Activated naive CD8-positive, alpha-beta T cell treated with anti-CD3 and anti-CD28 coated beads, Interleukin-2, amount 50 U/mL, for 24 hours (primary cell): ENCODE measurements at places on chromosomes 6 and 20.
A peak's percentile ranks its signal among the peaks of the same experiment; 100 is the strongest.

DNA sequence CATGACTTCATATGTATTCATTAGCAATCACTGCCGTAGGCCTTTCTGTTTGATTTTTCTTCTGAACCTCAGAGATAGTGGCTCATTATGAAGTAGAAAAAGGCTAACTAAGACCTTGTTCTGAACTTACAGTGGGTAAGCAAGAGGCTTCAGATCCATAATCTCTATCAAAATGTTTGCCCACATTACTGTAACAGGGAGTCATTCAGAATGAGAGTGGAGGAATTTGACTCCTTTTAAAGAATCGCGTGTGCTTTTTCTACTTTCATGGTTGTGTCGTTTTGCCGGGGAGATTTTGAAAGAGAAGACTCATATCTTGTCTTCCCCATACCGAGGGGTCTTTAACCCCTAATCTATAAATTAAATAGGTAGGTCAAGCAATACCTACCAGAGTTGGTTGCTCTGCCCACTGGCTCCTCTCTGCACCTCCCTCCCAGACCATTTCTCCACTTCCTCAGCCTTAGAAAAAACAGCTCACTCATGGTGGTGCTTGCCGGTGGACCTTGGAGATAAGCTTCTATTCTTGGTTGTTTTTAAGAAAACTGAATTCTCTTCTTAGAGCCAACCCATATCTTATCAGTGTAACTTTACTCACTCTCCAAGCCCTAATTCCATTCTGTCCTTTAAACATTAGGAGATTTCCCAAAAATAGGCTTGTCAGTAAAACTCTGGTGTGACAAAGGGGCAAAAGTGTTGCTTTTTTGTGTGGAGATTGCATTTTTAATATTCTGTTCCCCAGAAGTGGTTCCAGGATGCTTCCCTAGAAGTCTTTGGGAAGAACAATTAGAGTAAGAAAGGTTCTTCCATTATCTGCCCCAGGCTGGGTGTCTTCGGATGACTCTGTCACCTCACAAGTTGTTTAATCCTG lies 56.6 kb downstream of the E2F3 start:
- no peak for DNase-seq

GRCh38 chr20:17502105-17502504 lies 29.1 kb downstream of the BFSP1 start:
- DNase-seq: no peak

- DNase-seq: peak; percentile 42
Measured at GRCh38 chr20:44642203-44643153, 9.0 kb downstream of the ADA start.

DNA sequence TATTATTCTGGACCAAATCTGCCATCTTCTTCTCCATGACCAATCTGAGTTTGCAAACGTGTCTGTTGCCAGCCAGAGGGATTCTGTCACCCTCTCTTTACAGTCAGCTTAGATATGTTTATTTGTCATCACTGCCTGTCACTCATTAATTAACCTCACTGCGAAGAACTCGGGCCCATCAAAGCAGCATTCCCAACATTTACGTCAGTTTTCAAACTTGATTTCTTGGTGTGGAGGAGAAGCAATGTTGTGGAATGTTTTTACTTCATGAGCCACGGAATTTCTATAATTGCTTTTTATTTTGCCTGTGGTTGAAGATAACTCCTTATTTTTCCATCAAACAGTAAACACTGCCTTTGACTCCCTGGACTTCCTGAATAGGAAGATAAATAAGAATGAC lies 91.8 kb upstream of the CNKSR3 start:
- DNase-seq: no peak

GRCh38 chr6:90266905-90267621 lies 29.6 kb downstream of the BACH2 start:
- DNase-seq: no peak

DNA sequence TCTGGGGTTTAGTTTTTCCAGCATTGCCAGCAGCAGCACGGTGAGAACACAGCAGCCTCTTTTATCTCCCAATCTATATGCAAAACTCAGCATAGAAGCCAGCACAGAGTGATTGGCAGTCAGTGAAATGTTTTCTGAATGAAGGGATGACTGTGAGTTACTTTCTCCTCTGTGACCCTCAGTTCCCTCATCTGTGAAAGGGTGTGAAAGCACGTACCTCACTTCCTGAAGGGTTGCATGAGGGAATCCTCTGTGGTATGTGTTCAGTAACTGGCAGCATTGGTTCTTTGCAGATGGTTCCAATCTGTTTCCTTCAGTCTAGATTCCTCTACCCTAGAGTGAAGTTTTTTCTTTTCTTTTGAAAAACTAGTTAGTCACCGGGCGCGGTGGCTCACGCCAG lies 40.0 kb downstream of the EFCAB8 start:
- no peak for DNase-seq

DNA sequence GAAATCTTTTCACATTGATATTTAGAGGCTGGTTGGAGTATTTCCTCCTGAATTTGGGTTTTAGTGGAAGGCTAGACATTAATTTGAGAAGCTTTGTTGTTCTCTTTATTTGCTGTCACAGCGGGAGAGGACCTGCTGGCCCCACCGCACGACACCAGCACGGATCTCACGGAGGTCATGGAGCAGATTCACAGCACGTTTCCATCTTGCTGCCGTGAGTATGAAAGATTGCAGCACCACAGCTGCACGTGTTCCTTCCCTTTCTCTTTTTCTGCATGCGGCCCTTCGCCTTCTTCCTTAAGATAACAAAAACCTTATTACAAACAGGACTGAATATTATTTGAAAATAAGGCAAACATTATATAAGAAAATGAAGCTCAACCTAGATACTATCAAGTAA lies 555.5 kb downstream of the UTRN start:
- no peak for DNase-seq

DNA sequence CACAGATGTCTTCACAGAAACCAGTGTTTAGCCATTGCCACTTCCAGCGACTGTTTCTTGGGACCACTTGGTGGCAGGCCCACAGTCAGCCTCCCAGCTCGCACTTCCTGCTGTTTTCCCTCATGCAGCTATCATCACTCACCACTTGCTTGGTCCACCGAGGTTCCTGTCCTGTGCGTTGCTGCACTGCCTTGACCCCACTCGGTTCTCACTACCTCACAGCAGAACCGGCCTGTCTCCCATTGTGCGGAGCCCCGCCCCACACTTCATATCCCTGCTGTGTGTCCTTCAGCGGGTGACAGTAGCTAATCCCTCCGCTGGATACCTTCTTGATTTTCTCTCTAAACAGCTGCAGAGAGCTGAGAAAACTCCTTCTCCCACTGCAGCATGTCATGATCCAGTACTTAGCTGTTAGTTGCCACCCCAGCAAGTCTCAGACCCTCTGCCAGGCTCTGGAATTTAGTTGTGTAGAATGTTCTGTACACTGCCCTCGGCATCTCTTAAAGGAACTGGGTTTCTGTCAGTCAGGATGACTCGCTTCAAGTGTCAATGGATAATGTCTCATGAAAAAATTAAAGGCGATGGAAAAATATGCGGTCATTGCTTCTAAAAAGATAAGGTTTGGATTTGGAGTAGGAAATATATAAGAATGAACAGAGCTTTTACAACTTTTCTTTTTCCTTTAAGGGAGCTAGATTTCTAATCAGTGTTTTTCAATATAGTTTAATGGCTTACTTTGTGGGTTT lies 208.0 kb downstream of the FARS2 start:
- no peak for DNase-seq

DNA sequence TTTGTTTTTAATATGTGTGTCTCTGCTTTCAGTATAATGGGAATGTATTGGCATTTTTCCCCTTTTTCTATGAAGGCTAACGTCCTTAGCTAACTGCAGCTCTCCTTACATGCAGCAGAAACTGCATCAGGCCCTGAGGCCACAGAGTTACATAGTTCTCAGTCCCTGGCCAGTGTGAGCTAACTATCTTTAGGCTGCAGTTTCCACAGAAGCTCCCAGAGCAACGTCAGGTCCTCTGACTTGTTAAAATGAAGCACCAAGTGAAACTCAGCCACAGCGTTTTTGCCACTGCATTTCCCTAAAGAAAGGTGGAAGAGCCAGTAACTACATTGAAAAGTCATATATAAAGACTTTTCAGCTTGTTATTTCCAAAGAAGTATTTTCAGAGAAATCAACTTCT lies 244.7 kb downstream of the CBLN4 start:
- DNase-seq: no peak

DNA sequence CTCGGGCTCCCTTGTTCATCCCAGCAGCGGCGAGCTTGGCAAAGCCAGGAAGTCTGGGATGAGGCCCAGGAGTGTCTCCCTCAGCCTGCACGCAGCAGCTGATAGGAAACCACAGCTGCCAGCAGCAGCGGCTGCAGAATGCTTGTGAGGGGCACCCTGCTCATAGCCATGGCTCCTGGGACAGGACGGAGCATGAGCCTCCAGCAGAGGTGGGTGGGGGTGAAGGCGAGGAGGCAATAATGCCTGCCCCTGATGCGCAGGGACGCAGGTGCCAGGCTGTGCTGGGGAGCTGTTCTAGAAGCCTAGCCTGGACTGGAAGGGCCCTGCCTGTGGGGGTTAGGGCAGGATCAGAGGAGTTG lies 157.9 kb downstream of the CD83 start:
- DNase-seq: no peak

- DNase-seq: no peak
Measured at GRCh38 chr6:53310771-53311585, 37.8 kb downstream of the ELOVL5 start.

GRCh38 chr6:16687045-16687444 lies 74.2 kb downstream of the ATXN1 start:
- DNase-seq: no peak

DNA sequence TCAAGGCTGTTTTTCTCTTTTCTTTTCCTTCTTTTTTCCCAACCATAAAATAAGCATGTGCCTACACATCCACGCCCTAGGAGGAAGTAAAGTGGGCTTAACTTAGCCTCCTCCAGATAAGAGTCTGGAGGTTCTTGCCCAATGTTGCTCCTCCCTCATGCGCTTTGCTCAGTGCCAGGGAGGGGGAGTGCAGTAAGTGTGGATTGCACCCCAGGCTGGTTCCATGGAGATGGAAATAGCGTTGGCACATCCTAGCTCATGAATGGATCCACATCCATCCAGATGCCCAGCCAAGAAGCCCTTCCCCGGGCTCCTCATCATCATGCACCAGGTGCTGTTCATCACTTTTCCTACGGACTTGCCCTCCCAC lies 58.2 kb downstream of the NEDD9 start:
- DNase-seq: no peak

GRCh38 chr6:98382246-98382645 lies 452.1 kb upstream of the POU3F2 start:
- no peak for DNase-seq

DNA sequence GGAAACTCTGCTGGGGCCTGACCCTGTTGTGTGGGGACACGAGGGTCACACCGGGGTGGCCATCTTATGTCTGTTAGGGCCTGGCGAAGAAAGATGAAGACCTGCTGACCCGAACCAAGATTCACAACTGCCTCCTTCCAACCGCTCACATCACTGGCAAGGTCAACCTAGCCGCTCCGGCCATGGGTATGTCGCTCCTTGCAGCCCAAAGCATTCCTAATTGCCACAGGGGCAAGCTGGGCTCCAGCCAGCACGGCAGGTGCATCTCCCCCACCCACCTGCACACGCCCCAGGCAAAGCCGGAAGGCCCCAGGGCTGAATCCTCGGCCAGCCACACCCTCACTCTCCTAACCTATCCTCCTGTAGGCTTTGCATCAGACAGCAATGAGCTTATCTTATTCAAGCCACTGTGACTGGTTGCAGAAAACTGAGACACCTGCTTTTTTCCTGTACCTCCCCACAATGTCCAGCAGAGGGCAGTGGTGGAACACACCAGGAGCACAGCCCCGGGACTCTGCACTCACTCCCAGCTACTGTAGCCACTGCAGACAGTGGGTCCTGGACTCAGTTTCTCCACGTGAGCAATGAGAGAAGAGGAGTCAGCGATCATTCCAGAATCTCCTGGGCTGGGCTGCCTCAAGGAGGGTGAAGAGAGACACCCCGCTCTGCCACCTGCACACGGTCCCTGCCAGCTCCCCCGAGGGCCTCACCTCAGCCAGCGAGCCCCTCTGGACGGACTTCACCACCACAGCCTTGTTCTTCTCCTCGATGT lies 170.2 kb downstream of the PREX1 start:
- DNase-seq: peak; percentile 58

DNA sequence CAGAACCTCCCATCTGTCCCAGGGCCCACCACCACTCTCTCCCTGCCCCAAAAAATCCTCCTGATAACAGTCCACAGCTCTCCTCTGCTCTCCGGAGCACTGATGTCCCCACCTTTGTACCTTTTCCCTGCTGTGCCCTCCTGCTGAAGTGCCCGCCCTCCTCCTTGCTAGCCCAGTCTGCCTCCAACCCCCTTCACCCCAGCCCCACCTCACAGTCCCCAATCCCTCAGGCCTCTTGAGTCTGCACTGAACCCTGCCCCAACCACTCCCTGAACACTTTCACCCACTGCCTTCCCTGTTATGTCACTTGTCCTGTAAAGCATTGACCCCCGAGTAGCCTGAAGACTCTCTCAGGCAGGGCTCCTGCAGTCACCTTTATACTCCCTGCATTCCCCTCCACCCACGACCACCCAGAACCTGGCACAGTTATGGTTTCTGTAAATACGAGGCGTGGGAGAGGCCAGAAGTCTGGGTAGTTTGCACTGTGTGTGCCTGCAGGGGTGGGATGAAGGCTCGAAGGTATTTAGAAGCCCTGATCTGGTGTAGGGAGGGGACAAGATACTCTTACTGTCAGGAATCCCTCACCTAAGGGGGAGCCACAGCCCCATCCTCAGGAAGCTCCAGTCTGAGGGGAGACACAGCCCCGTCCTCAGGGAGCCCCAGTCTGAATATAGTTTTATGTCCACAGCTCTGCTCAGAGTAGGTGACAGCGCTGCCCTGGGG lies 5.4 kb downstream of the GLP1R start:
- DNase-seq: no peak

DNA sequence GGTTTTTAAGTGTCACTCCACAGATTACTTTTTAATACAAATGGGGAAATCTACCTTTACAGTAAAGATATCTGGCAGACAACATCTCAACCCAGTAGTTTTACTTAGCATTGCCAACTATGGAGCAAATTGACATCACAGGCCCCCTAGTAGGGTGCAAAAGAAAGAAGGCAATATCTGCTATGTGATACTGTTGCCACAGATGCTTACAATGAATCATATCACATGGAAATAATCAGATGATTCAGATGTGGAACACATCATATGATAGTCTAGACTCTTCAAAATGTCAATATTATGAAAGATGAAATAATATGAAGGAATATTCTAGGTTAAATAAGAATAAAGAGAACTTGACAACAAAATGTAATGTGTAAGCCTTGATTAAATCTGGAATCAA lies 322.5 kb downstream of the BMP2 start:
- no peak for DNase-seq

- no peak for DNase-seq
Measured at GRCh38 chr6:43170417-43170930, 595 bp upstream of the SRF start.

DNA sequence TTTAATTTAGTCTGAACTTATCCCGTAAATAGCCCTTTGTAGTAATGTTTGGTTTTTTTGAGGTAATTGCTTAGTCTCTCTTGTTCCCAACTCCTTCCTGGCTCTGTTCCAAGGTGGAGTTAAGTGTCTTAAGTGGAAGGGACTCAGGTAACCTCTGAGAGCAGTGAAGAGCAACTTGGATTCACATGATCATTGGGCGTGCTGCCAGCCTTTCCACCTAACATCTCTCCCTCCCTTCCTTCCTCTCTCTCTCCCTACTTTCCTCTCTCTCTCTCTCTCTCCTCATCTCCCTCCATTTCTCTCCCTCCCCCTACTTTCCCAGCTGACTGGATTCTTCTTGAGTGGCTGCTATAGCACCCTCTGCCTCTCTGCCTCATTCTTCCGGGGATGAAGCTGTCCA lies 232.9 kb upstream of the SASH1 start:
- no peak for DNase-seq

- peak; percentile 29 for DNase-seq
Measured at GRCh38 chr6:149150801-149151398, 166.6 kb upstream of the TAB2 start.
